ENCODE measurements at places on chromosomes 13 and 19. TPM values are rescaled to one million over a fixed set of nuclear protein-coding genes. Genes with fewer than 3 reads are reported as not detected.

Gene BRME1
- total RNA-seq: 3.7 TPM

Gene YJEFN3
- total RNA-seq: 6.1 TPM

Gene NXNL1
- total RNA-seq: not detected

Gene SCN1B
- 8.1 TPM for total RNA-seq

Gene ZNF221
- 9.2 TPM for total RNA-seq

Gene EDNRB
- not detected for total RNA-seq

Gene TTC9B
- not detected for total RNA-seq

Gene SYNGR4
- not detected for total RNA-seq

Gene IL17D
- 10.7 TPM for total RNA-seq

Gene SIGLEC10
- not detected for total RNA-seq

Gene NOVA2
- not detected for total RNA-seq

Gene PRKCG
- total RNA-seq: 0.21 TPM
